MG63 (cell line): ENCODE measurements at places on chromosomes 6 and 20. TPM values are rescaled to one million over a fixed set of nuclear protein-coding genes. Genes with fewer than 3 reads are reported as not detected.

HLA-DMA gene
- total RNA-seq = 16.8 and 18.9 TPM in 2 replicates

MAD2L1BP gene
- 11.2 and 14.4 TPM in 2 replicates for total RNA-seq

SPEF1 gene
- 0.95 TPM in 1 of 2 replicates, not detected in the other for total RNA-seq

DNA sequence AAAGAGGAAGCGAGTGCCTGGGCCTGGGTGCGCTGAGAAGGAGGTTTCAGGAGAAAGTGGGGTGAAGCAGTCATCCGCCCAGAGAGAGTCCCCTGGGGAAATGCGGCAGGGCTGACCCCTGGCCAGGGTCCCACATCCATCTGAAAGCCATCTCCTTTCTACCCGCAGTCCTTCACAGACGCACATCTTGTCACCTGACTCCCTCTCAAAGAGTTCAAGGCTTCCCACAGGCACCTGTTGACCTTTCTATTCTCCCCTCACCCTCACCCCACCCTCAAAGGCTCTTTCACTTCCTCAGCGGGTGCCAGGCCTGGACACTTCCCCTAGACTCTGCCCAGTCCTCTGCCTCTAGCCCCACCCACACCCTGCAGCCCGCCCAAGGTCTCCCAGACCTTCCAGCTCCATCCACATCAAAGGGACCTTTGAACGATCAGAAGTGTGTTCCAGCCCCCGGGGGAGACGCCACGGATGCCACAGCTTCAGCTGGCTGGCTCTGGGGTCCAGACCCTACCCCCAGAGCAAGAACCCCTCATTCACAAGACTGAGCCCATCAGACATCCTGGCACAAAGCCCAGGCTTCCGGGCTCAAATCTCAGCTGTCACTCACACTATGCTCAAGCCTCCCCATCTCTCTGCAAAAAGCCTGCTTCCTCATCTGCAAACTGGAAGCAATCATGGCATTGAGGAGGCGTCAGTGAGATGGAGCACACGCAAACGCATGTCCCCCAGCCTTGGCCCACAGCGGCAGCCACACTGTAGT, 2.1 kb downstream of the CTSZ start:
- DNase-seq = no peak

DNA sequence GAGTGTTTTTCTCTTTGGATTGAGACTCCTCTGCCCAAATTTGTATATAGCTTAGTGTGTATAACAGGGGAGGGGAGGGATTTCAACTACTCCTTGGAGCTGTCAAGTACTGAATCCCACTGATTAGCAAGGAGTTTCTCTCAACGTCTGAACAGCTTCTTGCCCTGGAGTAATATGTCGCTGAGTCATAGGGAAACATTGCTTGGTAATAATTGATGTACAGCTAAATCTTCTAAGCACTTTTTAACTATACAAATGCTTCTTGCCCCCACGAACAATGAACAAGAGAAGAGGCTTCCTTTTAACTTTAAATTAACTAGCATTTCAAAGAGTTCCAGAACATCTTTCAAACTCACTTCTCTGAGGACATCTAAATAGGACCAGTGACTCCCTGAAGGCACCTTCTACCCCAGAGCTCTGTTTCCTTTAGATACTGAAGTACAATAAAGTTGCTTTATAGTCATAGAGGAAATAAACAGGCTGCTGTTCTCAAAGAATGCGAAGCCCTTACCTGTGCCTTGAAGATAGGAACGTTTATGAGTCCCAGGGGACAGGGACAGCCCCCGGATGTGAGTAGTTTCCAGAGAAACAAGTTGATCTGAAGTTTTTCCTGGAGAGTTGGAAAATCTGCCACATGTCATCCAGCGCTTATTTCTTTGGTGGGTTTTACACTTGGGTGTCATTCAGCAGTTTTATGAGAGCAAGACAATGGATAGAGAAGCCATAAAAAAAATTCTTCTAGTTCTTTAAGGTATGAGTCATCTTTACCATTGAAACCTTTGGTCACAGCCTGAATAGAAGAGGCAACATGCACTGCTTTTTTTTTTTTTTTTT, 462.5 kb upstream of the BTBD3 start:
- no peak for DNase-seq

DNA sequence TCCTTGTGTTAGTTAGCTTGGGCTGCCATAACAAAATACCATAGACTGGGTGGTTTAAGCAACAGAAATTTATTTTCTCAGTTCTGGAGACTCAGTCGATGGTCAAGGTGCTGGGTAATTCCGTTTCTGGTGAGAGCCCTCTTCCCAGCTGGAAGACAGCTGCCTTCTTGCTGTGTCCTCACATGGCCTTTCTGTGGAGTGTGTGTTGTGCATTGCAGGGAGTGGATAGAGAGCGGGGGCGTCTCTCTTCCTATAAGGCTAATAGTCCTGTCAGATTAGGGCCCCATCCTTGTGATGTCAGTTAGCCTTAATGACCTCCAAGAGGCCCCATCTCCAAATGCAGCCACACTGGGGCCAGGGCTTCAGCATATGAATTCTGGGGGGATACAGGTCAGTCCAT, 19.2 kb downstream of the CHMP4B start:
- DNase-seq = no peak

- no peak for DNase-seq
Measured at GRCh38 chr20:5261763-5262162, 55.0 kb downstream of the PROKR2 start.

GRCh38 chr6:493840-494239, 102.3 kb downstream of the IRF4 start:
- DNase-seq = no peak

- DNase-seq = peak; percentile 57
Measured at GRCh38 chr20:50003253-50003656, 20.5 kb downstream of the SNAI1 start.

DNA sequence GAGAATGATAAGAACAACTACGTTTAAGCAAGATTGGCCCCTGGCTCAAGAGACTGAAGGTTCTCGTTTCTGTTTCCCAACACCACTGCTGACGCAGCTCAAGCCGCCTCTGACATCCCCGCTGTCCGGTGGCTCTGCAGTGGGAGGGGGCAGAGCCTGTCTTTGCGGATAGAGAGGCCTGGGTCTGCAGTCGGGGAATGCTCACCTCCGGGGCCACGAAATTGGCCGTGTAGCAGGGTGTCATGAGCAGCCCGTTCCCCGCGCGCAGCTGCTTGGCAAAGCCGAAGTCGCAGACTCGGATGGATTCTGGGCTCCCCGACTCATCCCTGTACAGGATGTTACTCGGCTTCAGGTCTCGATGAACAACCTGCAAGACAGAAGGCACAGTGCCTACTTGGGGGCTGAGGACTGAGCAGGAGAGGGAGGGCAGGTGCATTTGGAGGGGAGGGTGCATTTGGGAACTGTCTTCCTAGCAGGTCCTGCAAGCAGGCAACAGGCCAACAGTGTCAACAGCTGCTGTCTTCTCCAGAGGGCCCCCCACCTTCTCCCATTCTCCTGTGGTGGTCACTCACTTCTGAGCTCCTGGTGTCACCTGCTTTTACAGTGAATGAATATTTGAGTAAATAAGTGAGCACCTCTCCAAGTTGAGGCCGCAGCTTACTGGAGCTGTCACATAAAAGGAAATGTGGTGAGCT, 40.5 kb upstream of the MPC1 start:
- DNase-seq = no peak

- no peak for DNase-seq
Measured at GRCh38 chr6:33118525-33119123, 42.8 kb downstream of the HLA-DPB1 start.

GRCh38 chr6:143676437-143677045, 1.2 kb upstream of the PHACTR2 start:
- DNase-seq = no peak

GRCh38 chr20:37776049-37776448, 82.2 kb downstream of the CTNNBL1 start:
- DNase-seq = no peak
